Dermis lymphatic vessel endothelial cell (primary cell): ENCODE measurements at places on chromosomes 2 and 18. TPM values are rescaled to one million over a fixed set of nuclear protein-coding genes. Genes with fewer than 3 reads are reported as not detected.

MC5R gene
- not detected in 2 replicates for total RNA-seq

SPP2 gene
- total RNA-seq = not detected in 2 replicates

SCRN3 gene
- total RNA-seq = 14.8 and 18.3 TPM in 2 replicates

ST6GAL2 gene
- total RNA-seq = under 0.01 and 0.09 TPM in 2 replicates

TBR1 gene
- total RNA-seq = under 0.01 and 0.09 TPM in 2 replicates

FAP gene
- 0.09 and 0.76 TPM in 2 replicates for total RNA-seq

CAMKMT gene
- total RNA-seq = 3.6 and 4.1 TPM in 2 replicates

CXCR1 gene
- total RNA-seq = not detected in 2 replicates

KIF1A gene
- total RNA-seq = under 0.01 TPM in 1 of 2 replicates, not detected in the other

CAPN13 gene
- not detected in 2 replicates for total RNA-seq

LBH gene
- 73.8 and 87.7 TPM in 2 replicates for total RNA-seq
